ENCODE measurements at places on chromosomes 2 and 18.

GRCh38 chr2:102773149-102773705, 11.4 kb downstream of the TMEM182 start:
- no peak for DNase-seq

DNA sequence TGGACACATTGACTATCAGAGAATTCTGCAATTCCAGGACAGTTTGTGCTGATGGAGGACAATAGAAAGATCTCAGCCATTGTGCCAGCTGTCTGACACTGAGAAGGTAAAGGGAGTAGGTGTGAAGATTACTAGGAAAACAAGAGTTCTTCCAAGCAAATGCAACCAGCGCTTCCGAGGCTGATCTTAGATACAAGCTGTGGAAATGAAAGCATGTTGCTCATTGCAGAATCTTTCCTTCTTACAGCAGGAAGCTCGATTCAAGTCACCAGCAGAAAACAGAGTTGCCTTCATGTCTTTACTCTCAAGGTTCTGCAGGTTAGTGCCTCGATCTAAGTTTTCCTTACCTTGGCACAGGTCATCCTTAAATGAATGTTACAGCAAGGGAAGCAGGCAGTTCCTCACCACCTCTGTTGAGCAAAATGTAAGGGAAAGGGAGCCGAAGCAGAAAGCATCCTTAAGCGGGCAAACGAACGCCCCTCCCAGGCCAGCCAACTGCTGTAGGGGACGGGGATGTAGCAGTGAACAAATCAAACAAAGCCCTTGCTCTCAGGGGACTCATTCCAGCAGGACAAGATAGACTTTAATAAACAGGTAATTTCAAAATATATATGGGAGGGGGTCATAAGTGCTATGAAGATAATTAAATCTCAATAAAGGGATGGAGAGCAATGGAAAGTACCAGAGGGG, 54.3 kb downstream of the MARCHF4 start:
- no peak for DNase-seq

GRCh38 chr2:60299179-60299578, 254.3 kb downstream of the BCL11A start:
- DNase-seq: no peak

DNA sequence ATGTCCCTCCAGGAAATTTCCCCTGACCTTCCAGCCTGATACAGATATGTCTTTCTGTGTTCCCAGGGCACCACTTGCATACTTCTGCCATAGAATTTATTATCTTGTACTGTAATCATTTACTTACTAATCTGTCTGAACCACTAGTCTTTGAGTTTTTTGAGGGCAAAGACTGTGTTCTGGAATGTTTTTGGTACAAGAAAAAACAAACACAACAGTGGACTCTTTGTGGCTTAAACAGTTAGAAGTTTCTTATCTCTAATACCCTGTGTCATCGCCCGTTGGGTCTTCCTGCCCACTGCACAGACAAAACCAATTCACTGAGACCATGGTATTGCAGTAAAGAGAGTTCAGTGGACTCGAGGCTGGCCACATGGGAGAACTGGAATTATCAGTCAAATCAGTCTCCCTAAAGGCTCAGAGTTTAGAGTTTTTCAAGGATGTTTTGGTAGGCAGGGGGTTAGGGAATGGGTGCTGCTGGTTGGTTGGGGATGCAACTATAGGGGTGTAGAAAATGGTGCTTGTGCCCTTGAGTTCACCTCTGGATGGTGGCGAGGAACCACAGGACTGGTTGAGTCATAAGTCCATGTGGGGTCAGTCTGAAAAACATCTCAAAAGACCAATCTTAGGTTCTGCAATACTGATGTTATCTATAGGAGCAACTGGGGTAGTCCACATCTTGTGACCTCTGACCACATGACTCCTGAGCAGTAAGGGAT, 20.3 kb downstream of the RALB start:
- DNase-seq: peak; percentile 72

- DNase-seq: no peak
Measured at GRCh38 chr2:72014831-72015230, 132.8 kb downstream of the CYP26B1 start.

DNA sequence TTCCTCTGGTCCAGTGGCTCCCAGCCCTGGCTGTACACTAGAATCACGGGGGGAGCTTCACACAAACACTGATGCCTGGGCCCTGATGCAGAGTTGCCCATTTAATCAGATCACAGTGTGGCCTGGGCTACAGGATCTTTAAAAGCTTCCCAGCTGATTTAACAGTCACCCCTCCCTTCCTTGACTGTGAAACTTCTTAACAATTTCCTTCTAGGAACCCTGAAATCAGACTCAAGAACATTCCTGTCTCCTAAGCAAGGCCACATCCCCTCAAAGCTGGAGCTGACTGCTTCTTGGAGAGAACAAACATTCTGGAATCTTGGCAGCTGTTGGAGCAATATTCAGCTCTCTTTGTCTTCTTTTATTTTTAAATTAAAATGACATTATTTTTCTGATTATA, 88.7 kb downstream of the ADD2 start:
- no peak for DNase-seq

DNA sequence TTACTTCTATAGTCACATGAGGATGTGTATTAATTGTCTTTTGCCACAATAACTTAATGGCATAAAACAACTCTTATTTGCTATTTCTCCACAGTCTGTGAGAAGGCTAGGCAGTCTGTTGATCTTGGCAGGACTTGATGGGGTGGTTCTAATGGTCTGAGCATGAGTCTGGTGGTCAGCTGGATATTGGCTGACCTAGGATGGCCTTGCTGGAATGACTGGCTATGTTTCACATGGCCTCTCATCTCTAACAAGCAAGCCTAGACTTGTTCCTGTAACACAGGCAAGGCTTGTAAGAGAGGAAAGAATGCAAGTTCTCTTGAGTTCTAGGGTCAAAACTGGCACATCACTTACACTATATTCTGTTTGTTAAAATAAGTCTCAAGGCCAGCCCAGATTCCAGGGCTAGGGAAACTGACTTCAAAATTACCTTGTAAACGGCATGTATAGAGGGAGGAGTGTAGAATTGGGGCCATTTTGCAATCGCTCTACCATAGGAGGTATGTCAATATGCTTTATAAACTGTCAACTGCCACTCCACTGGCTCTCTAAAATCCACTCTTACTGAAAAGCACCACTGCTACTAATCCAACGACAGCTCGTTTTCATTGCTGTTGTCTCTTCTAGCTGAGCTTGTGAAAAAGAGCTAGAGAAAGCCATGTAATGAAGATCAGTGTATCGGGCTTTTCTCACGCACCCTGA, 325.0 kb upstream of the PKDCC start:
- no peak for DNase-seq

DNA sequence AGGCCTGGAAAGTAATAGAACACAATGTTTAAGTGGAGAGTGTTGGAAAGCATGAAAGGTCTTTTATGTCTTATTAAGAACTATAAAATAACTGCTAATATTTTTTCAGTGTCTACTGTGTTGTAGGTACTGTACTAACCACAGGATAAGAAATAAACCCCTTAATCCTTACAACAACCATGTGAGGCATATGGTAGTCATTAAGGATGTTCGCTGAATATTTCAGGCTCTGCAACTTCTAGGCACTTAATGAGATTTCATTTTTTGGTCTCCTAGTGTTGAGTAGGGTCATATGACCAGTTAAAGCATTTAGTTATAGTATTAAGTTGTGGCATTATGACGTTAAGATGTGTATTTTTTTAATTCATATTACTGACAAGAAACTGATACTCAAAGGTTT, 346.6 kb upstream of the KCNH7 start:
- no peak for DNase-seq

GRCh38 chr2:25251071-25251421, 82.7 kb upstream of the POMC start:
- no peak for DNase-seq

- no peak for DNase-seq
Measured at GRCh38 chr2:241036964-241037421, 38.6 kb downstream of the SNED1 start.

GRCh38 chr2:143698888-143699570, 569.8 kb downstream of the ARHGAP15 start:
- peak; percentile 34 for DNase-seq

DNA sequence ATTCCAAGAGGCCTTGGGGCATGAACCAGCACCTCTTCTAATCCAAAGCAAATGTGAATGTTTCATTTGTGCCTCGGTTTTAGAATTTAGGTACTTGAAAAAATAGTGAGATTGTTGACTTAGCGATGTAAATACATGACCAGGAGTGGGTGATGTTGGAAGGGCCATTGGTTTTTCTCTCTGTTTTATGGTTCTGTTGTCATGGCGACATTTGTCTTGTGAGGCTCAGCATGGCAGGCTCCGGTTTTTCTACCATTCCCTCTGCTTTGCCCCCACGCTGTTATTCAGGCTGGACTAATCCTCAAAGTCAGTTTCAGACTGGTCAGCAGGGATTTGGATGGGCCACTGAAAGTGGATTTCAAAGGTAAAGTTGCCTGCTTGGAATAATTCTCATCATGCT, 255.4 kb downstream of the ALPK2 start:
- DNase-seq: no peak

DNA sequence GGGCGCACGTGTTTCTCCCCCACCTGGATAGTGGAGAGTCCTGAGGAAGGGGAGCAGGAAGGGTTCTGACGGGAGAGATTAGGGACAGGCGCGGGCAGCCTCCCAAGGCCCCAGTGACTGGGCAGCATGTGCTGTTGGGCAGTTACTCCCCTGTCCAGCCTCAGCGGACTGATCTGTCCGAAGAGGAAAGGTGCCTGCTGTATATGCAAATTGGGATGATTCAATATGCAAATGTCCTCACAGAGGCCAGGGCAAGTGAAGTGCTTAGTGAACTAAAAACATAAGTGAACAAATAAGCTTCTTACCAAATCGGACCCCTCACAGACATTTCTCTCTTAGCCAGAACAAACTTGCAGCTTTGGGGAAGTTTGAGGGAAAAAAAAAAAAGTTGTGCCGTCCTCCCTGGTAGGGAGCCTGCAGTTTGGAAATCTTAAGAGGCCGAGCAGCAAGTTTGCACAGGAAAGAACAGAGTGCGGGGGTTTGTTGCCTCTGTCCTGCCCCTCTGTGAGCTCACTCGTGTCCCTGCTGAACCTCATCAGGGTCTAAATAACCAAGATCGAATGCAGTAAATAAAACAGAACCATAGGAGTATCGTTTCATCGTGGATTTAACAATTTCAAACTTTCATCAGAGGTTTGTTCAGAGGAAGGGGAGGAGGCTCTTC, 141.4 kb downstream of the KCTD1 start:
- no peak for DNase-seq

GRCh38 chr2:200040831-200041230, 85.4 kb downstream of the MAIP1 start:
- DNase-seq: no peak

- DNase-seq: no peak
Measured at GRCh38 chr2:168851674-168852320, 38.4 kb downstream of the SPC25 start.

DNA sequence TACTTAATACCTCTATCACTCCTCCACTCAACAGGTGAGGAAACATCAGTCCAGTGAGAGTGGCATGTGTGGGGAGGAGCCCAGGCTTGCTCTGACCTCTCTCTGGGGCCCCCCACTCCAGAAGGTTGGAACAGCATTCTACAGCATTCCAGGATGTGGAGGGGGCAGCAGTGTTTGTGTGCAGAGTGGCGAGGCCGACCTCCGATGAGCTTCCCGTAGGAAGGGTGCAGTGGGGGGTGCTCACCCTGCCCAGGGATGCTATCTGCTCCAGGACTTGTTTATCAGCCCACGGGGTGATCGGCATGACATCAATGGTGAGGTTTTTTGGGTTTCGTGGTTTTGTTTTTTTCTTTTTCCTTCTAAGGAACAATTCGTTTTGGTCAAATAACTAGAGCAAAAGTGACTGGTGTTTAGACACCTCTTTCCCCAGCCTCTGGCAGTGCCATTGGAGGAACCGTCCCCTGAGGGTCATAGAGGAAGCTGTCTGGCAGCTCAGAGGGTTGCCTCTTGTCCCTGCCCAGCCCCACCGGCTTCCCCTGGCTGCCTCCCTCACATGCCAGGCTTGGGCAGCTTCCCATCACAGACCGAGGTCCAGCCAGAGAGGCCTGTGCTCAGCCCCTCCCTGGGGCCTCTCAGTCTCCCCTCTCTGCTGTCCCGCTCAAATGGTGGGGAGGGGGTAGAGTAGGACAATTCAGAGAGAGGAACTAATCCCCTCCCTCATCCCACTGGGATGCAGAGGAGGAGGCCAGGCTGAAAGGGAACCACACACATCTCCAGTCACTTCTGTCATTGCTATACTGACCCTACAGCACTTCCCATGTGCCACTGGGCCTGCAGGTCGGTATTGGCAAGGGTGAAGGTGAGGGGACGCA, 96.5 kb downstream of the ZFP36L2 start:
- DNase-seq: peak; percentile 88

GRCh38 chr18:34339155-34339554, 114.4 kb upstream of the NOL4 start:
- DNase-seq: no peak

DNA sequence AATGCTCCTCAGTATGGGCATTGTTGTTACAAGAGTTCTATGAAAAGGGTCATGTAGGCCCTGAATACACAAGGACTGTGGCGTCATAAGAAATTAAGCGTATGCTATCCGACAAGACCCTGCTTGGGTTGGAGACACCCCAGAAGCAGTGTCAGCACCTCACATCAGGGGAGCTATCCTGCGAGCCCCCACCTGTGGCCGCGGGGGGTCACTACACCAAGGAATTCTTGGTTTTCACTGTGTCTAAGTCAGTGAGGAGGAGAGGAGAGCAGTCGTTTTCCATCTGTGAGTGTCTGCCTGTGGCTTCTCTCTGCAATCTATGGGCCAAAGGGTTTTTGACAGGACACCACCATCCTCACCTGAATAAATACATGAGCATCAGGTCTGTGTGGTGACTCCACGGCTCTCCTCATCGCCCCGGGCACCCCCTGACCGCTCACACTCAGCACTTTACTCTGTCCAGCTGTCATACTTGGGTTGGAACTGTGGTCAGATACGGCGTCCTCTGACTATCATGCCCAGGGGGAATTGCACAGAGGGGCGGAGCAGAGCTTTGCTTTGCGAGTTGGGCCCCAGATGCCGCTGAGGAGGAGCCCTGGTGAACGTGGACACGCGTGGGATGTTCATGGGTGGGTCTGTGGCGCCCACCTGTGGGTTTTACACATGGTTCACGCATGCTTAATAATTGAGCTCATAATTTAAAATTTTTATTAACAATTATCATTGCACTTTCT, 235.5 kb downstream of the MYT1L start:
- no peak for DNase-seq

GRCh38 chr2:189517847-189518535, 62.6 kb downstream of the SLC40A1 start:
- DNase-seq: peak; percentile 55

- no peak for DNase-seq
Measured at GRCh38 chr18:55096263-55096951, 137.1 kb upstream of the CCDC68 start.

GRCh38 chr2:60488291-60488690, 65.2 kb downstream of the BCL11A start:
- DNase-seq: no peak

- DNase-seq: no peak
Measured at GRCh38 chr2:179692610-179693009, 168.8 kb downstream of the ZNF385B start.

All from inflammatory macrophage (primary cell).